ENCODE measurements at places on chromosomes 13 and 19. TPM values are rescaled to one million over a fixed set of nuclear protein-coding genes. Genes with fewer than 3 reads are reported as not detected.

- DNase-seq = no peak
Measured at GRCh38 chr19:34359954-34360315, 5.1 kb upstream of the GPI start.

Gene CYP2F1
- not detected for total RNA-seq

GRCh38 chr13:90545070-90545840 is 802.2 kb upstream of the MIR17HG start:
- DNase-seq = peak; percentile 32

GRCh38 chr19:6718741-6719539 is 1.5 kb downstream of the C3 start:
- no peak for DNase-seq

DNA sequence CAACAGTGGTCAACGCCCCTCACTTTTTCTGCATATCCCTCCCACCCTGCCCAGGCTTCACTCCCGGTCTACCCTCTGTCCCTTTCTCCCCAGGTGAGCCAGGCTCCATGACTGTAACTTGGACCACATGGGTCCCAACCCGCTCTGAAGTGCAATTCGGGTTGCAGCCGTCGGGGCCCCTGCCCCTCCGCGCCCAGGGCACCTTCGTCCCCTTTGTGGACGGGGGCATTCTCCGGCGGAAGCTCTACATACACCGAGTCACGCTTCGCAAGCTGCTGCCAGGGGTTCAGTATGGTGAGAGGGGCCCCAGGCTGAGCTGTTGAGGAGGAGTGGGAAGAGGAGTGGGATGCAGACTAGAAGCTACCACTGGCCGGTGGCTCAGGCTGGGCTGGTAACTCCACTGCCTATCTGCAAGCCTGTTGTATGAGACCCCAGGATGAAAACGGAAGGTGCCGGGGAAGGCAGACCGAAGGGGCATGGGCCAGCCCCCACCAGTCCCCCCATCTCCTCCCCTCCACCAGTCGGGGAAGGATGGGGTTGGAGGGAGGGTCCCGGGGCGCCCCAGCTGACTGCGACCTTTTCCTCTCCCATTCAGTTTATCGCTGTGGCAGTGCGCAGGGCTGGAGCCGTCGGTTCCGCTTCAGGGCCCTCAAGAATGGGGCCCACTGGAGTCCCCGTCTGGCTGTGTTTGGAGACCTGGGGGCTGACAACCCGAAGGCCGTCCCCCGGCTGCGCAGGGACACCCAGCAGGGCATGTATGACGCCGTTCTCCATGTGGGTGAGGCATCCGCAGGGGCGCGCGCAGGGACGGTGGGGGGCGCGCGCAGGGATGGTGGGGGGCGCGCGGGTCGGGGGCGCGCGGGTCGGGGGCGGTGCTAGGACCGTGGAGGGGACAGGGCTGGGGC is 14.4 kb downstream of the ACP7 start:
- DNase-seq = no peak
